Kasumi-1 (cell line): ENCODE measurements at places on chromosomes 11 and 22.

DNA sequence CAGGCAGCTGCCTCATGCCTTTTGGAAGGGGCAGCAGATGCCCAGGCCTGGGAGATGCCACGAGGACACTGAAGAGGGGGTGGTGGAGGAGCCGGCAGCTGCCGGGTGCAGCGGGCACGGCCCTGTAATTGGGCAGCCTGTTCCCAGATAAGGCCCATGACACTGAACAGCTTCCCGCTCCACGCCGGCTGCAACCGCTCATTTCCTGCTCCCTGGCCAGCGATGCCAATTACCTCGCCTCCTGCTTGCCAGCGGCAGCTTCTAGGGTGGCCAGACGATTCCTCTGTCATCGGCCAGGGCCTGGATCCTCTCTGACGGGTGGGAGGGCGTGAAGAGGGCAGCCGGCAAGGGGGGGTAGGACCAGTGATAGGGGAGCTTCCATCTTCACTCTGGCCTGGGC, 22.8 kb downstream of the FLRT1 start:
- DNase-seq: no peak

DNA sequence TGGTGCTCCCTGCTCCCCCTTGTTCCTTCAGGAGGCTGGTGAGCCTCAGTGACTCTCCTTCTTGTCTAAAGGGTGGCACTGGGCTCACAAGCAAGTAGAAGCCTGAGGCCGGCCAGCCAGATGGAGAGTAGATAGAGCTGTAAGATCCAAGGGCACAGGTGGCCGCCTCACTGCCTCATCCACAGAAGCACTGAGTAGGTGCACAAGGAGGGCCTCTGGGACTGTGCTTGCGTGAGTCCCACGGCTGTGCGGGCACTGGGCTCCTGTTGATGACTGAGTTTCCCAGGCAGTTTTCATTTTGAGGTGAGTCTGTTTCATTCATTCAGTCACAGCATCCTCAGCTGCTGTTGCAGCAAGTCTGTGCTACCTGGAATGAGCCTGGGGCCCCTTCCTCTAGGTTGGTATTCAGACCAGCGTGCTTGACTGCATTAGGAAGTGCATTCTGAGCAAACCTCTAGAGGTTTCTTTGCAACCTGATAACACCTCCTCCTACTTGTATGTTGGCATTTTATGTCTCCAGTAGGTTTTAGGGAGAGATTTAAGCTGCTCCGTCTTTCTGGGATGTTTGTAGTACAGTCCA, 184.0 kb downstream of the TBC1D22A start:
- no peak for DNase-seq

- no peak for DNase-seq
Observed at GRCh38 chr11:130710497-130711012, 205.7 kb downstream of the SNX19 start.

DNA sequence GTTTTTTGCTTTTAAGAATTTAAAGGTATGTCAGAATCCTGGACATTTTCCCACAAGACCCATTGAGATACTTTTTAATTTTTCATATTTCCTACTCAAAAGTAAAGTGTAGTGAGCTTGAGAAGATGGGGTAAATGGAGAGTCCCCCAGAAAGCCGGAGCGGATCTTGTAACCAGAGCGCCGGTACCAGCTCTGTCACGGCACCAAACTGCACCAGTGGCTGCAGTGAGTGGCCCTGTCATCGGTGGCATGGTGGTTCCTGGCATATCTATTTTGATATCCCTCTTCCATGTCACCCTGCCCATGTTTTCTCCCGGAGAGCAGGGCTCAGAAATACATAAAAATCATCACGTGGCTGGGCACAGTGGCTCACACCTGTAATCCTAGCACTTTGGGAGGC, 19.3 kb downstream of the DDX25 start:
- no peak for DNase-seq

DNA sequence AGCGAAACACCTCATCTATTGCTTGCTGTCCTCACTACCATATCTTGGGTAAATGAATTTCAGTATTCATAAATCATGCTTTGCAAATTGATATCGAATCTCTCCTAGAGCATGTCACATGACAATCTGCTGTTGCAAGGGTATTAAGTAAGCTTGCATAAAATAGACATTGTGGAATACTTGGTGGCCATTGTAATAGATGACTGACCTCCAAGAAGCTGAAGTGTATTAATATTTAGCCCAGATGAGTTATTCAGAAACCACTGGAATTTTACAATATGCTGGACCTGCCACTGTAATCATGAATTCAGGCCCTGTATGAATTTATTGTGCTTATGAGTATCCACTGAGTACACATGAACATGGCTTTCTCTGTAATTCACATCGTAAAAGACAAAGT, 289.7 kb upstream of the ARHGAP42 start:
- no peak for DNase-seq
